ENCODE measurements at places on chromosomes 2 and 18.

DNA sequence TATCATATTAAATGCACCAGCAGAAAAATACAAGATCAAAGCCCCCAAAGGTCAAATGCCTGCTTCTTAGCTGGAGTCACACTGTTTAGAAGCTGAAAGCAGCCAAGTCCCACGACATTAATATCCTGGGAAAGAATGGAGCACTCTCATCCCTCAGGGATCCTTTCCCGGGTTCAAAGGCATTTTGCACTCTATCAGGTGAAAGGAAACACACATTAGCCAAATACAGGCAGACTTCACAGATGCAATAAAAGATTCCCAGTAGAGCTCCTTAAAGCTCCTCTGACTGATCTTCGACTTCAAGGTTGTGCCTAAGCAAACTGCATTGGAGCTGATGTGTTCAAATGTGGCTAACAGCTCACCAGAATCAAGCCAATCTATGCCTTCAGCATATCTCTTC is 158.4 kb downstream of the RNF152 start:
- no peak overlapping the region for H3K27ac ChIP-seq
- peaks cover 31% of the 10 kb centered on the region for H3K27me3 ChIP-seq
- no peak for DNase-seq
- H3K4me3 ChIP-seq = no peak overlapping the region
- H3K36me3 ChIP-seq = no peaks in the 10 kb centered on the region

DNA sequence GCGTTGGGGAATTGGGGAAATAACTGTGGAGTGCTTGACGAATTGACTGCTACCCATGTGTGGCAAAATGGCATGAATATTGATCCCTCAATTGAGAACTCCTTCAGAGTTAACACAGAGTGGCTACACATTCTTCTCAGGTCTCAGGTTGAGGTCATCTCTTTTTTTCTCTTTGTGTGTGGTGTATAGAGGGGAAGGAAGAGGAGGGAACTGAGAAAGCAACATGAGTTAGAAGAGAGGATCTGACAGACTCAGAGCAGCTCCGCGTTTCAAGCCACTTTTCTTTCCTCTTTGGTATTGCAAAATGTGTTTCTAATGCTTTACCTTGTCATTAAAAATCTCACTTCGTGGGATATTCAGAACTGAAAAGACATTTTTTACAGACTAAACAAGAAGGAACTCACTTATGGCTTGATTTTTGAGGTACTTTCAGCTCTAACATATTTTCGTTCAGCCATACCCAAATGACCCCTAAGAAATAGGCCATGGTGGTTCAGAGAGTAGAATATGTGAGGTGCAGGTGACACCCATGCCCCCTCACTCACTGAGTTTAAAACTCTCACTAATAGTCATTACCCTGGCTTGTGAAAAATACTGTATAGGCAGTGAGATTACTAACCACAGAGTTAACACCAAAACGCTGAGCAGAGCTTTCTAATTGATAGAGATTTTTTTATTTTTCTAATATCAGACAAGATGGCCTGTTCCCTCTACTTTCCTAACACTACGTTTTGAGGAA is 22.5 kb downstream of the STAT4 start:
- peak overlapping the region; percentile 26 for H3K4me3 ChIP-seq
- H3K4me1 ChIP-seq = peaks cover 46% of the 10 kb centered on the region
- peak overlapping the region; percentile 67 for H3K27ac ChIP-seq
- H3K36me3 ChIP-seq = peaks cover 15% of the 10 kb centered on the region
- H3K27me3 ChIP-seq = no peaks in the 10 kb centered on the region

DNA sequence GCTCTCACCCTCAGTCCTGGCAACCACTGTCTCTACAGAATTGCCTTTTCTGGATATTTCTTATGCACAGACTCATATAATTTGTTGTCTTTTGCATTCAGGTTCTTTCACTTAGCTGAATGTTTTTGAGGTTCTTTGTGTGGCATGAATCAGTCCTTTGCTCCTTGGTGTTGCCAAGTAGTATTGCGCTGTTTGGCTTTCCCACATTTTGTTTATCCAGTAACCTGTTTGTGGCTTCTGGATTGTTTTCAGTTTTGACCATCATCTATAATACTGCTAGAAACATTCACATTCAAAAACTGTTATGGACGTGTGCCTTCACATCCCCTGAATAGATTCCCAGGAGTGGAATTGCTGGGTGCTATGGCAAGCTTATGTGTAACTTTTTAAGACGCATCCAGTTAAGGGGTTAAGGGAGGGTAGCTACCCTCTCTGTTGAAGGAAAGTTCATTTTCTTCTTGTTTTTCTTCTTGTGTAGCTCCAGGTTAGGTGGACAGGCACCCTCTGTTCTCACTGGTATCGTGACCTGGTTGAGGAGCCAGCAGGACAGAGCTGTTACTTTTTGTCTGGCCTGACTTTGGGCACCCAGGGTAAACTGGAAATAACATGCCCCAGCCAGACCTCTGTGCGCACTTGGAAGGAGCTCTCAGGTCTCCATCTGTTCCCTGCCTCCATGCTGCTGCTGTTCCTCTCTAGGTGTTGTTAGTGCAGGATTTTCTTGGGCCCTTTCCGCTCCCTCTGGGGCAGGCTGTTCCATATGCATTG is 29.6 kb downstream of the ARHGAP25 start:
- H3K27me3 ChIP-seq = no peaks in the 10 kb centered on the region
- H3K4me1 ChIP-seq = peaks cover 81% of the 10 kb centered on the region
- H3K36me3 ChIP-seq = no peaks in the 10 kb centered on the region
- no peak for DNase-seq

- no peaks in the 10 kb centered on the region for H3K27me3 ChIP-seq
- no peak for DNase-seq
- H3K4me1 ChIP-seq = no peaks in the 10 kb centered on the region
- H3K4me3 ChIP-seq = no peak overlapping the region
Observed at GRCh38 chr2:6236317-6236716, 544.1 kb downstream of the SOX11 start.

- no peaks in the 10 kb centered on the region for H3K27me3 ChIP-seq
- no peak overlapping the region for H3K4me3 ChIP-seq
- no peaks in the 10 kb centered on the region for H3K4me1 ChIP-seq
- no peak overlapping the region for H3K27ac ChIP-seq
- DNase-seq = no peak
Observed at GRCh38 chr2:57156231-57156924, 890.2 kb upstream of the VRK2 start.

- no peak for DNase-seq
- no peak overlapping the region for H3K27ac ChIP-seq
- no peaks in the 10 kb centered on the region for H3K36me3 ChIP-seq
- no peaks in the 10 kb centered on the region for H3K4me1 ChIP-seq
Observed at GRCh38 chr18:29191263-29191662, 1014.3 kb upstream of the CDH2 start.

DNA sequence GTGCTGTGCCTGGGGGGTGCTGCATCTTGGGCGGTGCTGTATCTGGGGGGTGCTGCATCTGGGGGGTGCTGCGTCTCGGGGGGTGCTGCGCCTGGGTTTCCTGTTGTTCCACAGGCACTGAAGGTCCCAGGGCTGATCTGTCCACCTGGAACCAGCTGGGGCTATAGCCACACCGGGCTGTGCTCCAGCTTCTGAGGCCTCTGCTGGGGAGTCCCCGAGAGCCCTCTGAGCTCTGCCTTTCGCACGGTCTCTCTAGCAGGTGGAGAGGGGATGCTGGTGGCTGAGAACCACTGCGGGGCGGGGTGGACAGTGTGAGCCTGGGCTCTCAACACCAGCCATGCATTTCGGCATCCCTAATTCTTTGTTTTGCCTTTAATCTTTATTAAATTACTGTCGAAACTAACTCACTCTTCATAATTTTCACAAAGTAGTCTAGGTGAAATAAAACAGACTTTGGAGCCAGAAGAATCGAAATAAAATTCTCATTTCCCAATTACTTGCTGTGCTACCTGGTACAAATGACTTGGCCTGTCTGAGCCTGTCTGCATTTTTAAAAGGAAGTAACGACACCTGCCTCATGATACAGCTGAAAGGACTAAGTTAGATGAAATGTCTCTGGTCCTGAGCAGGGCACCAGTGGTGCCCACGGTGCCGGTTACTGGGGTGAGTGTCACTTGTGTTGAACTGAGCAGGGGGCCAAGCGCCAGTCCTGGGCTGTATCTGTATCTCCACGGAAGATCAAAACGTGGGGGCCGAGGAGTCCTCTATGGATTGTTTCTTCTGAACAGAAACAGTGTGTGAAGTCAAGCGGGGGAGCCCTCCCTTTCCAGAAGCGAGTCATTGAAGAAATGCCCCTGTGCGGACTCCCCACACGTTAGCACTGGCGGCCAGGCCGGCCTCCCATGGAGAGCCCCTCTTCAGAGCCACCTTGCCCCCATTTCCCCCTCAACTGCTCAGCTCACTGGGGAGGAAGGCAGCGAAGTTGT is 142.0 kb downstream of the ASB1 start:
- H3K36me3 ChIP-seq = no peaks in the 10 kb centered on the region
- H3K27ac ChIP-seq = no peak overlapping the region

Measured in T-helper 17 cell (primary cell).